ENCODE measurements at places on chromosomes 3 and 15.

DNA sequence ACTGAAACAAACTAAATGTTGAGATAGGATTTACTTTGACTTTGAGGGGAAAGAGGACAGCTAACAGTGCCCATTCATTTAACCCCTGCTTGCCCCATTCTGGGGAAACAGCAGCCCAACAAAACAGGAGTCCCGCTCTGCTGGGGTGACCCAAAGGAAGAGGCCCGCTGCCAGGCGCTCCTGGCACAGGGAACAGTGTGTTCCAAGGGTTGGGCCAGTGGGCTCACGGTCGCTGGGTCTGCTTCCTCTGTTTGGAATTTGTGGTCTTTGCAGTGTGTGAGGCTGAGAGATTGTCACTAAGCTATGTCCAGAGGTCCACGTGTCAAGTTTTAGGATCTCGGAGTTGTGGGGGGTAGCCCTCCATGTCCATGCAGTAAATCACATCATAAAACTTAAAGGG lies 250.4 kb upstream of the C2CD4B start:
- DNase-seq, result no peak

DNA sequence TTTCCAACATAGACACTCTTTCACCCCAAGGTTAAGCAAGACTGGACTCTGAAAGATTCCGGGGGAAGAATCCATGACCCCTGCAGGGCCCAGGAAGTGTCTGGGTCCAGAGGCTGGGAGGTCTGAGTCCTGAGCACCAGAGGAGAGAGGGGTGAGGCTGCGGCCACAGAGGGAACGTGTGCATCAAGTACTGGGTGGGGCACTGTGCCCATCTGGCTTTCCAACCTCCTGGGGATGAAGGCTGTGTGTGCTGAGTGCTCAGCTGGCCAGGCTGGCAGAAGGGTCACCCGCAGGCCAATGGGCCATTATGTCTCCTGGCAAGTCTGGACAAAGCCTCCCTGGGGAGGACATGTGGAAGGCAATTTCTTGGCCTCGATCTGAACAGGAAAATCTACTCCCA lies 3.3 kb downstream of the CHRNA3 start:
- DNase-seq, result no peak

DNA sequence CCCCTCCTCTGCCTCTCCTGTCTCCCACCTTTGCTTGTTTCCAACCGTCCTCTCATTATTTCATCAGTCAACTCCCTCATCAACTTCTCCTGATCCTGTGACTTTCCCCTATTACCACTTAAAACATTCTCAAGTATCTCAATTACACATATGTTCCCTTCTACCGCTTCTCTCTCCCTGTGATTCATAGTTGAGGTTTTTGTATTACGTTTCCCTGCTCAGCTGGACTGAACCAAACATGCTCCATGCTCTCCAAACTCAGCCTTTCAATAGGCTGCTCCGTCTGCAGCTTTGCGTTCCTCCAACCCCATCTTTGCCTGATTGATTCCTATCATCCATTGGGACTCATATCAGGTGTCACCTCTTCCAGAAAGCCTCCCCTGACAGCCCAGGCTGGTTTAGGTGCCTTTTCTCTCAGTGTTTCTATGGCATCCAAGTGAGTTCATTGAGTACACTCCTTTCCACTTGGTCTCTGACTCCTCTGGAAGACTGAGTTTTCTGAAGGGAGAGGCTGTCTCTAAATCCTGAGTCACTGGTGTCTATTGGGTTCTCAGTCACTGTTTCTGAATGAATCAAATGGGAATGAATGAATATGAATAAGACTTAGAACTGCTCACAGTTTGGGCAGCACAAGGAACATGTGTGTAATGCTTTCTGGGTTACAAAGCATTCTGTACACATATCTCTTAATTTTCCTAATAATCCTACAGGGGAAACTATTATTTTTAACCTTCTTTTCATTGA lies 56.4 kb downstream of the PLD1 start:
- DNase-seq, result no peak

- no peak for DNase-seq
Observed at GRCh38 chr3:129985113-129985512, 10.6 kb downstream of the TRH start.

DNA sequence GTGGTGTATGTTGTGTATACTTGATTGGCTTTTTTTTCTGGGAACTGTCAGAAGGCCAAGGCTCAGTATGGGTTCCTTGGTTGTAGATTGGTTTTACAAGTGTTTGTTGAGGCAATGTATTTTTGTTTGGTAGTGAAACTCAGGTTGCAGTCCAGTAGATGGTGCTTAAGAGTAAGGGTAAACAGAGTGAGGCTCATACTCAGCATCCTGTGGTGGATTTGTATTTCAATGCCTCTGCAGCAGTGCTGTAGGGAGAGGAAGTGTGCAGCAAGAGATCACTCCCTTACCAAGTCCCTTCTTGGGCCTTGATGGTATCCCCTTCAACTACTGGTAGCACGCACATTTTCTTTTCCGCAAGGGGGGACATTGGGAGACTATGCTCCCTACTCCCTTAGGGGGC lies 428.5 kb upstream of the CNTN3 start:
- no peak for DNase-seq

- DNase-seq, result no peak
Observed at GRCh38 chr3:189303584-189303983, 131.8 kb downstream of the TPRG1 start.

DNA sequence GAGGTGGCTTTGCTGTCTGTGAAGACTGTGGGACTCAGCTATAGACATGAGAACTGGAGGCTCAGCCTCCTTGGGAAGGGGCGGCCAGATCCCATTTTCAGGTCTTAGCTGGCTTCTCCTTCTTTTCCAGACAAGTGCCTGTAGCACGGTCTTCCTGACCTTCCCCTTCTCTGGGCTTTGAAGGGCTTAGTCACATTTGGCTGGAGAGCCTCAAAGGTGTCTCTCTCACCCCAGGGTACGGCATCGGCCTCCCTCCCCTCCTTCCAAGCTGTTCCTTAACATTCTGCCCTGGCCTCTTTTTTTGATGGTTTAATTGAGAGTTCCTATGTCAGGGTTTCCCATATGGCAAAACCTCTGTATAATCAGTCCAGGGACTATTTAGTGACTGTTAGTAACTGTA lies 242.7 kb downstream of the THSD4 start:
- DNase-seq, result no peak

- no peak for DNase-seq
Observed at GRCh38 chr15:38481113-38481512, 27.2 kb downstream of the FAM98B start.

DNA sequence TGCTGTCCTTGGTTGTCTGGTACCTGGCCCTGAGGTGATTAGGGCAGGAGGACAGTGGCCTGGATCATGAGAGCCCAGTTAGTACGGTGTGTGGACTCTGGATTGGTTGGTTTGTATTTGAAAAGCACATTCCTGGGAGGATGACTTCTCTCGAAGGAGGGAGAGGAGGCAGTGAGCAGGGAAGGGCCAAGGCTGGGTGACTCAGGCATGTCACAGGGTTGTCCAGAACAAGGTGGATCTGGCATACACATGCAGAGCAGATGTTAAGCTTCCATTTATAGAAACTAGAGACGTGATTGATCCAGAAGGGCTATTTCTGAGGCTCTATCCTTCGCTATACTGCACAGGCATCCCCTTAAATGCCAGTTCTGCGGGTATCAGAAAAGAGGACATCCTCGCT lies 34.4 kb downstream of the FAM240A start:
- no peak for DNase-seq

DNA sequence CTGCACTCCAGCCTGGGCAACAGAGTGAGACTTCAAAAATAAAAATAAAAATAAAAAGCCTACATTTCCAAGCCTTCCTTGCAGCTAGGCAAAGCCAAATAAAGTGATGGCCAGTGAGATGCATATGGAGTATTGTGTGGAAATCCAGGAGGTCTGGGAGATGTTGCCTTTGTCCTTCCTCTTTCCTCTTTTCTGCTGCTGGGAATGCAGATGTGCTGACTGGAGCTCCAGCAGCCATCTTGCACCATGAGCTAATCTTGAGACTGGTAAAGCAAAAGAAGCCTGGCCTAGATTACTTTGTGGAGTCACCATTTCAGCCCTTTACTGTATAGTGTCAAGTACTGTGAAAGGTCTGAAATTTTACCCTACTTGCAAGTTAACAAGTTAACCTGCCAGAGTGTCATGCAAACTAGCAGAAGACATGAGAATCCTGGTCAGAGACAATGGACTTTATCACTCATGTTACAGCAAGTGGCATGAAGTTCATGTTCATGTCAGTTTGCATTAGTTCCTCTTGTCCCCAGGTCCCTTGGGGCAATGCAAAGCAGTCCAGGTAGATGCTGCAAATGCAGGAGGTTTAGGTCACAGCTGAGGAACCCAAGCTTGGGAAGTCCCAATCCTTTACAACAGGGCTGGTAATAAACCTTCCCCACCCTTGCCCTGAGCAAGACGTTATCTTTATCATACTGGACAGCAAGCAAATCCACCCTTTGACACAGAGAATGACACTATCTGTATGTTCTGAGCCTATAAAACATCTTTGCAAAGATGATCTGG lies 103.1 kb downstream of the TLE3 start:
- no peak for DNase-seq

GRCh38 chr3:36635731-36636130 lies 128.6 kb downstream of the DCLK3 start:
- no peak for DNase-seq

DNA sequence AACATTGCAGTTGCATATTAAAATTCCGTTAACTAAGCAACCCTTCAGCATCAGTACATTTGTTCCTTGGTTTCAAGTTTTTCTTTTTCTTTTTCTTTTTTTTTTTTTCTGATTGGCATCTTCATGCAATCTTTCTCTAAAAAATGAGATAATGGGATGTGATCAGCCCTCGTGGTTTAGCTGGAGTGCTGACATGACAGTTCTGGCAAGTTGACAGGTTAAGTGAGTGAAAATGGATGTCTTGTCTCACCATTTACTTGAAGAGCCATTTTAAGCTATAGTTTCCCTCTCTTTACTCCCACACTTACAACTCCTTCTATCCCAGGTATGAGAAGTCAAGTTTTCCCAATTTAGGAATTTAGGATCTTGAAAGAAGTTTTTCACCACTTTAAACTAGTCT lies 495.2 kb downstream of the ROBO2 start:
- no peak for DNase-seq

DNA sequence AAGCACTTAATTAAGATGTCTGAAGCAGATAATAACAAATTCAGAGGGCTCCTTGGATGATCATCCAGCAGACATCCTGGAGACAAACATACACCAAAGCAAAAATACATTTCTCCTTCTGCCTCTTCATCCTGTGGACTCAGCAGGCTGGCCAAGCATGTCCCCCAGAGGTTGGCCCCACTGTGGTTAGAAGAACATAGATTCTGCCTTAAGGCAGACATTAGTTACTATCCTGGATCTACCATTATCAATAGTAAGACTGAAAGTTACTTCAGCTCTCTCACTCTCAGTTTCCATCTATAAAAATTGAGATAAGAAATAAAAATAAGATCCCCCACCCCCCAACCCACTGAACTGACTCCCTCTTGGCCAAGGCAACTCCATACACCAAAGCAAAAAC lies 28.6 kb upstream of the TGFBR2 start:
- no peak for DNase-seq

DNA sequence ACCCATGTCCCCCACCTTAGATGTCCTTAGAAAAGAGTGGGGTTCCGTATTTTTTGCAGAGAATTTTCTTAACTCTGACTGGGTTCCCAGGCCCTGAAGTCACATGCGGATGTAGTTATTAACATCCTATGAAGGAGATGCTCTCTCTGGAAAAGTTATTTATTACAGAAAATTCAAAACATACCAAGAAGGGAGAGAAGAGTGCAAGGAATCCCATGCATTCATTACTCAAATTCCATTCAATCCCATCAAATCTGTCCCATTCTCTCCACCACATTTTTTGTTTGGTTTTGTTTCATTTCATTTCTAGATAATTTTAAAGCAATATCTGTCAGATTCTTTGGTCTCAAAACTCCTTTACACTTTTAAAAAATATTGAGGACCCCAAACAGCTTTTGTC lies 34.3 kb upstream of the ANKRD34C start:
- no peak for DNase-seq

DNA sequence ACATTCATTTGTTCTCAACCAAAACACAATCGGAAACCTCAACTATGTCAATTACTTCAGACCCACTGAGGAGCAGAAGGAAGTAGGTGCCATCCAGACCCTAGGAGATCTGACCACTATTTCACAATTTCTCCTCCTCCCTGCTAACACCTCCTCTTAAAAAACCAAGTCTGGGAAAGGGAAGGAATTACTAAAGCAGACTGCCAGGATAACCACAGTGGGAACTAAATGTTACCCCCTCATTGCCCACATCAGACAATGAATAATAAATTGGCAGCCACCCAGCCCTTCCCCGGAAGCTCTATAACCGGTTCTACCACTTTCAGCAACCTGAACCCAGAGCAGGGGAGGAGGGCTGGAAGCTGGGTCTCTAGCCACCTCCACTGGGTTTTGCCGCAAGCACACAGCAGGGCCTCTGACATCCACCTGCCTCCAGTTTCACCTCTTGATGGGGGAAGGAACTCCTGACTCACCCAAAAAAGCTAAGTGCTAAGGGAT lies 17.6 kb downstream of the C15orf62 start:
- DNase-seq, result no peak

- DNase-seq, result no peak
Observed at GRCh38 chr15:38610748-38611147, 46.1 kb upstream of the RASGRP1 start.

DNA sequence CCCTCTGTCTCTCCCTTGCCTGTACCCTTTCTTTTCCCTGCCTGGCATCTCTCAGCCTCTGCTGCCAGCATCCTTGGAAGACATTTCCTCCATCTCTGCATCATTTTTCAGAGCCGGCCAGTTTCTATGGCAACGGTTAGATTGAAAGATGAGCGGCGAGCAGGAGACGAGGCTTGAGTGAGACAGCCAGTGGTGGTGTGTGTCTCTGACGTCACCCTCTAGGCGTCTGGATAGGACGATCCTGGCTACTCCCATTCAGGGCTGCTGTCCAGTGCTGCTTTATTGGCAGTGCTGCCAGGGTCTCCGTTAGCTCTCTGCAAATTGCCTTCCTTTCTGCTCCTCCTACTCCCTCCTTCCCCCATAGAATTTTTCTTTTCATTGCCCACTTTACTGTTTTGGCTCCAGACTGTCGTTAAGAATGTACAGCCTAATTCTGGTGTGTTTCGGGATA lies 57.9 kb downstream of the TRAK1 start:
- DNase-seq, result peak; percentile 16

DNA sequence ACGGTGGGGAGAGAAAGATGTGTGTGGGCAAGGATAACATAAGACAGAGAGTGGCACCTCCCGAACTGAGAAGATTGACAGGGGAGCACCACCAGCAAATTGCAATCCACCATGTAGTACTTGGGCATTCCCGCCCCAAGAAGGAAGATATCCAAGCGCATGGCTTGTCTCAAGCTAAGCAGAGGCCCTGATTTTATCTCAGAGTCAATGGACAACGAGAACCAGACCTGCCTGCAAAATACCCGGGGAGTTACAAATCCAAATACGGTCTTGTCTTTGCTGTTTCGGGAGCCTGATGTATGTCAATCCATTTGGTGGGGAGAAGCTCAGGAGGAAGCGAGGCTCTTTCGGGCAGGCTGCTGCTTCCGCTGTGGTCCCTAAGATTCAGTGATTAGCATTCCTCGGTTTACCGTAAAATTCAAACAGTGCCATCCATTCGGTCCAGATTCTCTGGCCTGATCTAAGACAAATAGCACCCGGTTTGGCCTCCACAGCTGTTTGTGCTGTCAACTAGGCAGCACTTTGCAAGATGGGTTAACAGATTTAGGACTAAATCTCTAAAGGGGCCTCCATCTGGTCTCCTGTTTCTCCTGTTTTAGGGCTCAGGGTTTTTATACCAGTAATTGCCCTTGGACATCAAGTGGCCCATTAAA lies 97.7 kb upstream of the WNT5A start:
- no peak for DNase-seq

- no peak for DNase-seq
Observed at GRCh38 chr3:152039887-152040286, 166.4 kb downstream of the SUCNR1 start.

Data from type B pancreatic cell (in vitro differentiated cells).